ENCODE measurements at places on chromosomes 2 and 18.

DNA sequence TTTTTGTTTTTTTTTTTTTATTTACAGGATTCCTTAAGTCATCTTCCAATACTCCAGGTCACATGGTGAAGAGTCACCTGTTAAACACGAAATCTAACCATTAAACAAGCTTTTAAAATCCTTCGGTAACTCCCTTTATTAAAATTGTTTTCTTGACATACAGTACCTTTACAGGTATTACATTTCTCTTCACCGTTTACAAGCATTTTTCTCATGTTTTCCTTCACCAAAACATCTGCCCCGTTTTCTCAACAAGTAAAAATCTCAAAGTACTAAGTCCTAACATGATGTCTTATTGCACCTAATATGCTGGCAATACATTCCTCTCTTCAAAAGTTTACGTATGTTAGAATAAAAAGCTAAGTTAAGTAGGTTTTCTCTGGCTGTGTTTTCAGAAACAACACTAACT, 1.1 kb downstream of the PUM2 start:
- no peak for DNase-seq

DNA sequence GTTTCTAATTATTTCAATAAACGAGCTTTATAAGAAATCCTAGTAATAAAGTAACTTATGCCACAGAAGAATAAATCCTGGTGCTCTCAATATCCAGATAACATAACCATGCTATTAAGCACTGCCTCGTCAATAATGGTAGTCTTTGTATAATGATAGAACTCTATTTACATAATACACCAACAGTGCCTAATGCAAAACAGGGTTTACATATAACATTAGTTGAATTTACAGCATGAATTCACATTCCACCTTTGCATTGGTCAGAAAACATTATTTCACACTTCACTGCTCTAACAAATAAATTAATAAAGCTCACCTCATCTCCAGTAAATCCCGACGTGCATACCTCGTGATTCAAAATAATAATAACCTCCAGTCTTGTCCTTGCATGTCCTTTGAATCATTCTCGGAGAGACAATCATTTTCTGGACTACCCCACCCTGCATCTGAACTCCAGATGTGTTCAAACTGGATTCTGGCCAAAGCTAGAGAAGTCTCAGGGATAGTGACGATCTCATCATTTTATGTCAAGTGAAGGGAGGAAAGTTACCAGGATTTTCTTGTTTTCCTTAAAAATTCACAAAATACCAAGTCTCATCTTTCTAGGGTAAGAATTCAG, 189.2 kb downstream of the NCKAP5 start:
- DNase-seq, result no peak

- no peak for DNase-seq
These were observed 783 bp downstream of the BUB1 start for GRCh38 chr2:110677080-110677479.

- no peak for DNase-seq
These were observed 42.7 kb upstream of the ALK start for GRCh38 chr2:29963972-29964570.

- DNase-seq, result no peak
These were observed 73.1 kb downstream of the RDH14 start for GRCh38 chr2:18487106-18487913.

GRCh38 chr2:30206461-30207430, 24.6 kb upstream of the LBH start:
- DNase-seq, result no peak

- DNase-seq, result peak; percentile 90
These were observed 129.4 kb downstream of the ACOXL start for GRCh38 chr2:110861616-110862260.

DNA sequence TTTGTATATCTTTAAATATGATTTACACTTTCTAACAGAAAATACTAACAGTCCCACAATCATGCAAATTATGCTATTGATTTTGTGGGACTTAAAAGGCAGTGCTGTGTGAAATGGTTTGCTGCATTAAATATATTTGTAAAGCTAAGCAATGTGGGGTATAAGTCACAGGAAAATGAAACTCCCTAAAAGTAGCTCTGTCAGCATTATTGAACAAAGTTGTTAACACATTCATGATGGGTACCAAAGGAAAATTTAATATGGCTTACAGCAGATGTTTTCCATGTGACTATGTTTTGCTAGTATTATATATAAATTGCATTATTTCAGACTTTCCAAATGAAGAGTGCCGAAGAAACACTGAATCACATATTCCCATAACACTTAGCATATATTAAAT, 1450.0 kb downstream of the LRP1B start:
- no peak for DNase-seq

DNA sequence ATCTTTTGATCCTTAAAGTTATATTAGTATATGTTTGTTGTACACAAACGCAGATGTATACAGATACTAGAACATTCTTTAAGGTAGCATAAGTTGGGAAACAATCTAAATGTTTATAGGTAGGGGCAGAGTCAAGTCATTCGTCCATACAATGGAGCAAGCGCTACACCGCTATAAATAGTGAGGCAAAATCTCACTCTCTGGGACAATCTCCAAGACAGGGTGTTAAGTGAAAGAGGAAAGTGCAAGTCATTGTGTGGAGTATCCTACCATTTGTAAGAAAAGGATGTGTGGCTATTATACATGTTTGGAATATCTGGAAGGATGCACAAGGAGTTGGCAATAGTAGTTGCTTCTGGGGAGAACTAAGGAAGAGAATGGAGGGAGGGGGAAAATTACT, 16.2 kb upstream of the FHL2 start:
- no peak for DNase-seq

GRCh38 chr2:15359716-15360531, 201.2 kb downstream of the NBAS start:
- no peak for DNase-seq

DNA sequence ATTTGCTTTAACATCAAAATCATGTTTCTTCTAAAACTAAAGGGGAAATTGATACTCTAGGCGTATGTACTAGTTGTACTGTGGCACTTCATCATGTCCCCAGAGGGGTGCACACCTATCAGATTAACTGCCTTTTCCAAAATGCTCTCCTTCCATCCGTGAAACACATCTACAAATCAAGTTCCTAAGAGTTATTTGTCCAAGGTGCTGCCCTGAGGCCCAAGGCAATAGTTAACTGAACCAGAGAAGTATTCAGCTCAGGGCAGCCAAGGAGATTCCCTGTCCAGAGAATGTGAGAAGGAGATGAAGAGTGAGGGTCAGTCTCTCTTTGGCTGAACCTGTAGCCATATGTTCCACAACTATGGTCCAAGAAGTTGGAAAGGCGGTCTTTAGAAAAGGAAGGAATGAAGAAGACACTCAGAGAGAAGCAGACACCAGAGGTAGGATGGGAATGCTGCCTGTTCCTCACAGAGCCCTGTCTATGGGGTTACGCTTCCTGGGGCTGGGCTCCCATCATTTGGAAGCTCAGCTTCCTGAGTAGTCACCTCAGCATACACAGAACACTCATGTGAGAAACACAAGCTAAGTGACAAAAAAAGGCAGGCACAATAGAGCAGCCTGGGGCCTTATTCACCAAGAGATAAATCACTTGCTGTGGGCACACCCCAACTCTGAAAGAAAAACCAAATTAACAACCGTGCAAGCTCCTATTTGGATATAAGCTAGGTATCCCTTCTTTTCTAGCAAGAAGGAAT, 55.6 kb downstream of the ANKRD44 start:
- no peak for DNase-seq

GRCh38 chr2:11858883-11859282, 112.5 kb downstream of the LPIN1 start:
- DNase-seq, result no peak

- no peak for DNase-seq
These were observed 137.3 kb downstream of the GALNT14 start for GRCh38 chr2:31000970-31001369.

DNA sequence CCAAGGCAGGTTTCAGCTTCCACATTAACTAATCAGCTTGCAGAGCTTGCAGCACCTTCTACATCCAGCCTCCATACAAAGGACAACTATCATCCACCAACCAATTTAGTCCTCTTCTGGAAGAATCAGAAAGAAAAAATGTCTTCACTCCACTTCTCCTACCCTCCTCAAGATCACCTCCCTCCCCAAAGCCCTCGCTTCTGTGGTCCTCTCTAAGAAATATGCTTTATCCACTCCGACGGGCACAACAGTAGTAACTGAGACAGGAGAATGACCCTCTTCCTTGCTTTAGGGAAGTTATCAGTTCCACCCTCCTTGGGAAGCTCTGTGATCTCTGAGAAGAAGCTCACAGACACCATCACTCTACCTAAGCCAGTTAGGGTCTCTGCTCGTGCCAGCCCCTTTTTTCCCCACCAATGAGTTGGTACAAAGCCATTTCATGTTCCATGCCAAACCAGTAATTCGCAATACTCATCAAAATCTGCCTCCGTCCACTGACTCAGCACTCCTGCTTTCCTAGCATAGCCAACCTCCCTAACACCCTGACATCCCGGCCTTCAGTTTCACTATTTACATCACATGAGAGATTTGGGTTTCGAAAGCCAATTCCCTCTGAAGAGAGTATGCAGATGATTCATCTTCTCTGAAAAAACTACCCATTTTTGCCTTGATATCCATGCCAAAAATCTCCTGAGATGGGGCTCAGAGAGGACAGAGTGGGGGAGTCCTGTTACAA, 114.1 kb upstream of the PKDCC start:
- no peak for DNase-seq

GRCh38 chr18:68461481-68462018, 253.4 kb downstream of the TMX3 start:
- DNase-seq, result no peak

- DNase-seq, result no peak
These were observed 43.4 kb downstream of the PLEKHA3 start for GRCh38 chr2:178523596-178524134.

GRCh38 chr2:113291191-113291590, 12.5 kb upstream of the PAX8 start:
- DNase-seq, result peak; percentile 18

DNA sequence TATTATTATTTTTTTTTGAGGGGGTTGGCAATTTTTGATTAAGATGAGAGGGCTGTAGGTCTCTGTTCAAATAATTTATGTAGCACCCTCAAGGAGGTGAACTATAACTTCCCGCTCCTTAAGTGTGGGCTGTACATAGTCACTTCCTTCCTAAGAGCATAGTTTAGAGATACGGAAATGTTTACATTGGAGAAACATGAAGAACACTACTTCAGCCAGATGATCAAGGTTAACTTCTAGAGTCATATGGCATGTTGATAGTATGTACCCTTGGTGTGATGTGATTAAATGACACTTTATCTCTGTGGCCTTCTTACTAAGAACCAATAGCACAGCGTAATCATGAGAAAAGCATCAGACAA, 93.7 kb downstream of the MIB1 start:
- no peak for DNase-seq

DNA sequence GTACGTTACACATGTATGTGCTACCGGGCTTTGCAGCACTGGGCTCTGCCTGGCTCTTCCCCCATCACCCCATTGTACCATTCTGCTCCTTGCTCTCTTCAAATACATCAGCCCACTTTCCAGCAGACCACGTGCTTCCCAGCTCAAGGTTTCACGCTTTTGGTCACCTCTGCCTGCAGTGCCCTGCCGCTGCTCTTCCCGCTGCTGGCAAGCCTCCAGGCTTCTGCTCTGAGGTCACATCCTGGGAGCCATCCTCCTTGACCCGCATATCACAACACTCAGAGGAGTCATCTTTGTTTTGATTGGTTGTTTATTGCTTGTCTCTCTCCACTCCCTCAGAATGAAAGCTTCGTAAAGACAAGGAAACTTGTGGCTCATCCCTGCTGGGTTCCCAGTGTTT, 34.1 kb downstream of the KIF5C start:
- no peak for DNase-seq

- no peak for DNase-seq
These were observed 37.1 kb upstream of the CYP1B1 start for GRCh38 chr2:38113051-38113450.

DNA sequence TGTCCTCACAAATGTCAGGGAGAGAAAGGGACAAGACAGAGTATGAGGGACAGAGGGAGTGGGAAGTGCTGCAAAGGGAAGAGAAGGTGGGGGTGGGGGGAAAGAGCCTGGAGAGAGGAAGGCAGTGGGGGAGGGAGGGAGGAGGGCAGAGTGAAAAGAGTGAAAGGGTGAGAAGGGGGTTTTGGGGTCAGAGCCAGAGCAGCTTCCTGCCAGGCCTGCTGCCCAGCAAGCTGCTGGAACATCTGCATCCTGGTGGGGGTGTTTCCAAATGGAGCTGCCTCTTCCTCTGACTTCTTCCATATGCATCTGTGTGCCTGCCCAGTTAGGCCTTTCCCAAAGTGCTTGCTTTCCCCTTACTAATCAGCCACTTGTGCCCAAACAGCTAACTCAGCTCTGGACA, 94.3 kb upstream of the CELF4 start:
- DNase-seq, result no peak

GRCh38 chr18:49051311-49051967, 100.7 kb upstream of the SMAD7 start:
- no peak for DNase-seq

DNA sequence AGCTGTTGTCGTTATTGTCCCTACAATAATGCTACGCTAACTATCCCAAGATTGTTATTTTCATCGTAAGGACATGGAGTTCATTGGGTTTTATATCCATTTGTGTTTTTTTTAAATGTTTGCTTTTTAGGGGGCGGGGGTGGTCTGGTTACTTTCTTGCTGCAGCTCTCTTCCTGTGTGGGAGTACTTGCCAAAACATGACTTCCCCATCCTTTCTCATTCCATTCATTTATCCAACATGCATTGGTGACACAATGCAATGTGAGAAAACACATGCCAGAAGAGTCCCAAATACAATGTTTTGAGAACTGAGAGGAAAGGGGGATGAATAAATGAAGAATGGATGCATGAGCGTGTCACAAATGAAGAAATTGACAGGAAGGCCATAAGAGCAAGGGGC, 55.9 kb downstream of the E2F6 start:
- DNase-seq, result no peak

- no peak for DNase-seq
These were observed 185.7 kb downstream of the HAUS1 start for GRCh38 chr18:46289931-46290330.

DNA sequence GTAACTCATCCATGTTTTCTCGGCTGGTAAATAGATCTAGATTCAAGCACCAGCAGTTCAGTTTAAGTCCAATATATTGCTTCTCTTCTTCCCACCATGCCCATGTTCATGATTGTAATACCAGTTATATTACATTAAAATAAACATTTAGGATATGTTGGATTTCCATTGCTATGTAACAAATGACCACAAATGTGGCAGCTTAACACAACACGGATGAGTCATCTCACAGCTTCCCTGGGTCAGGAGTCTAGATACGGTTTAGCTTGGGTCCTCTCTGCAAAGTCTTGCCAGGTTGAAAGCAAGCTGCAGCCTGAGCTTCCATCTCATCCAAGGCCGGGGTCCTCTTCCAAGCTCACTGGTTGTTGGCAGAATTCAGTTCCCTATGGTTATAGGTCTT, 39.4 kb upstream of the SMAD2 start:
- DNase-seq, result no peak

- DNase-seq, result no peak
These were observed 85.8 kb upstream of the NDUFV2 start for GRCh38 chr18:9016633-9017166.

GRCh38 chr2:1717113-1717512, 27.2 kb downstream of the PXDN start:
- DNase-seq, result no peak

- DNase-seq, result no peak
These were observed 65.4 kb upstream of the DSG1 start for GRCh38 chr18:31252522-31252921.

- no peak for DNase-seq
These were observed 154.7 kb upstream of the TNP1 start for GRCh38 chr2:217014328-217015105.

- DNase-seq, result peak; percentile 9
These were observed 80.9 kb downstream of the NABP1 start for GRCh38 chr2:191758518-191759507.

Measured in neuronal stem cell (in vitro differentiated cells).